ENCODE measurements at places on chromosomes 2 and 18. TPM values are rescaled to one million over a fixed set of nuclear protein-coding genes. Genes with fewer than 3 reads are reported as not detected.

- no peak for DNase-seq
Measured at GRCh38 chr2:152694161-152694661, 23.1 kb downstream of the PRPF40A start.

- no peak for DNase-seq
Measured at GRCh38 chr2:31334311-31335026, 80.1 kb downstream of the XDH start.

DNA sequence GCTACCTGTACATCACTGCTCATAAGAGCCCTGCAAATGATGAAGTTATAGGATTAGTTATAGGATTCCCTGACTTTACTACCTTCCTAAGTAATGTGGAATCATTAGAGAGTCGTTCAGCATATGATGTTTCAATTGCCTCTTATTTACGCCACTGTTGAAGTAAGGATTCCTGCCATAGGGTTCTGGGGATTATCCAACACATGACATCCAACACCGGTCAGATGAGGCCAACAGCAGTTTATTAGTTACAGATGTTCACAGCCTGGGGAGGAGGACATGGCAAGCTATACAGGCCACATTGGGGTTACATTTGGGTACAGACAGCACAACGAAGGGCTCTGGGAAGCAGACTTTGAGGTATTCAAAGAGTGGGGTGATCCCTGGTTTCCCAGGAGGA, 134.1 kb upstream of the MC4R start:
- no peak for DNase-seq

DNA sequence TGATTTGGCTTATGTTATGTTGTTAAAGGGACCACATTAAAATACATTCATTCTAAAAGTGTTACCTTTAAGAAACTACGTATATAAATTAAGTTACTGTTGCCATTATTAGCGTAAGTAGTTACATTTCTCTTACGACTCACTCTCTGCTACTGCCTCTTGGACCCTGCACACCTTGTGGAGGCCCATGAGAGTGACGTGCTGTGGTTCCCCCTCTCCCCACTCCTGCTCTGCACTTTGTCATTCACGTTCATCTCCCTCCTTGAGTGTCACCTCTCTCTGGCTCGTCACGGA, 830 bp upstream of the MERTK start:
- DNase-seq, result no peak

DNA sequence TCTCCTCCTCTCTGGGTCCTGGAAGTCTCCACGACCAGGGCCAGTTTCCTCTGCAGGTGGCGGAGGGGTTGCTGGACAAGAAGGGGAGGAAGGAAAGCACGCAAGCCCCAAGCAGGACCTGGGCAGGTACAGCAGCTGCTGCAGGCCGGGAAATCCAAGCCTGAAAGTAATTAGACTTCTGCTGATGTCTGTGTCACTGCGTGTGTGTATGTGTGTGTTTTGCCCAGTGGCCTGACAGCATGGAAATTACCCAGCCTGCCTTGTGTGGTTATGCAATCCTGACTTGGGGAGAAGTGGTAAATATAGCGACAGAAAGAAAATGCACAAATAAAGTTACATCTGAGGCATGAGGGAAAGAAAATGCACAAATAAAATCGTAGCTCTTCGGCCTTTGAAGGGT, 121.8 kb upstream of the ZBTB14 start:
- DNase-seq, result no peak

- DNase-seq, result no peak
Measured at GRCh38 chr2:48952614-48953013, 197.1 kb upstream of the LHCGR start.

Gene SLC8A1
- 14.4 TPM for total RNA-seq

DNA sequence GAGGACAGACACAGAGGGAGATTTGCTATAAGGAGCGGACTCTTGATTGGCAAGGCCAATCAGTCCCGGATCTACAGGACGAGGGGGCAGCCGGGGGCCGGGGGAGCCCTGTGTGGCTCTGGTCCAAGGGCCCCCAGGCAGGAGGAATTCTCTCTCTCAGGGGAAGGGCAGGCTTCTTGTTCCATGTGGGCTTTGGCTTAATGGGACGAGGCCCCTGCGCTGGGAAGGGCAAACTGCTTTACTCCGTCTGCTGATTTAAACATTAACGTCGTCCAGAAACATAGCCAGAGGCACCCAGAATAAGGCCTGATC, 75.9 kb downstream of the TMEM18 start:
- DNase-seq, result no peak

DNA sequence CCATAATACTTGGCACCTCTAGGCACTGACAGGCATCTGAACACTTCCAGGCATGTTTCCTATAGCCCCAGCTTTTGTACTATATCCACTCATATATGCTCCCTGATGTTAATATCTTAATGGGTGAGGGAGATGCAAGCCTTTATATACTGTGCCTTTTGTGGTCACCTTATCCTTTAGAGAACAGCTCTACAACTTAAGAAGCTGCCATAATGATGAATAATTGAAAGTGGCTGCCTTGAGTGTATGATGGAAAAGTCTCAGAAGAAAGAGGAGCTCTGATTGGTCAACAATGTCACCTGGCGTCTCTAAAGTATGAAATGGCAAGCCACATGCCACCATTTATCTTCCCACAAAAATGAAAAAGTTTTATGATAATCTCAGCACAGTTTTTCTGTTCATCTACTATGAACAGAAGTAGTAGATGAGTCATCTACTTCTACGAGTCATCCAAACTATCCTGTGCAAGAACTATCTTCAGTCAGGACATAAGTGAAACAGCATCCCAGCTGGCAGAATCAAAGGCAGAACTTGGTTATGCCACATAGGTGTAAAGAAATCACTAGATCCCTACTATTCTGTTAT, 997.9 kb upstream of the CELF4 start:
- no peak for DNase-seq

DNA sequence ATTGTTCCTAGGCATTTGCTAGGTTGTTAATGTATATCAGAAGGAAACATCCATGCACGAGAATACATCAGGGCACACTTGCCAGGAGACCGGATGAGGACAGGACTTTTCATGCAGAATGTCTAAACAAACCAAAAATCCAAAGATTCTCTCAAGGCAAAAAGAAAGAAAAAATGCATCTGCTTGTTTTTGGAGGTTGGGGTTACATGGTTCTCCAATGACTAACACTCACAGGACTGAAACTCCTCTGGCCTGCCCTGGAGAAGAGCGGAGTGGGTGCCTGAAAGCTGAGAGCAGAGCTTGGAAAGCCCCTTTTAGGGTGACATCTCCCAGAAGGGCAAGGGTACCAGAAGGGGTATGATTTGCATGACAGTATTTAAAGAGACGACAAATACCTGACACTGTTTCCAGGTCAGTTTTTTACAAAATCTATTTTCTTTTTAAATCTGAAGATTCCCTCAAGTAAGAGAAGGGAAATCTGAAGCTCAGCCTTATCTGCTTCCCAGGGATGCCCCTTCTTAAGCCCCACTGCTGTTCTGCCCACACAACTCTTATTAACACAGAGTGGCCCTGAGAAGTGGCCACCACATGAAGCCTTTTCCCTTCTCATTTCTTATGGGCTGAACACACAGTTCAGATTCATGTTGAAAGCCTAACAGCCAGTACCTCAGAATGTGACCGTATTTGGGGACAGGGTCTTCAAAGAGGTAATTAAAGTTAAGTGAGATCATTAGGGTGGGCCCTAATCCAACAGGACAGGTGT, 216.4 kb downstream of the STK39 start:
- DNase-seq, result no peak

DNA sequence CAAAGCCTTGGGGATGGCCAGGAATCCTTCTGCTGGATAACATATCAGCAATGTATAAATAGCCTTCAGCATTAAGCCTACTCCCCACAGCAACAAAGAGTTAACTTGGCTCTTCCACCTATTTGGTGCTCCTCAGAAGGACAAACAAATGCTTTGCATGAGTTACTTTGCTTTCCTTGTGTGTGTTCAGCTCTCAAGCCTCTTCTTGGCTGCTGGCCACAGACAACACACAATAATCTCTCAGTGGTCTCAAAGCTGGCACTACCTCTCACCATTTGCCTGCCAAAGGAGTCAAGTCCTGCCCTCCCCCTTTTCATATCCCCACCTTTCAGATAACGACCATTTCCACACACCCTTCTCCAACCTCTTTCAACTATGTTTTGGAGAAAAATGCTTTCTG, 17.5 kb downstream of the FTCDNL1 start:
- DNase-seq, result no peak
